Brain (organoid and tissue), 16 donors: ENCODE measurements at places on chromosomes 1 and 21. TPM values are rescaled to one million over a fixed set of nuclear protein-coding genes. Genes with fewer than 3 reads are reported as not detected.

The GNAT2 gene
- not detected for polyA plus RNA-seq

The DYNLT5 gene
- 0.17 TPM for polyA plus RNA-seq

GRCh38 chr1:184392067-184392466 is 5.2 kb downstream of the C1orf21 start:
- DNase-seq, result no peak

DNA sequence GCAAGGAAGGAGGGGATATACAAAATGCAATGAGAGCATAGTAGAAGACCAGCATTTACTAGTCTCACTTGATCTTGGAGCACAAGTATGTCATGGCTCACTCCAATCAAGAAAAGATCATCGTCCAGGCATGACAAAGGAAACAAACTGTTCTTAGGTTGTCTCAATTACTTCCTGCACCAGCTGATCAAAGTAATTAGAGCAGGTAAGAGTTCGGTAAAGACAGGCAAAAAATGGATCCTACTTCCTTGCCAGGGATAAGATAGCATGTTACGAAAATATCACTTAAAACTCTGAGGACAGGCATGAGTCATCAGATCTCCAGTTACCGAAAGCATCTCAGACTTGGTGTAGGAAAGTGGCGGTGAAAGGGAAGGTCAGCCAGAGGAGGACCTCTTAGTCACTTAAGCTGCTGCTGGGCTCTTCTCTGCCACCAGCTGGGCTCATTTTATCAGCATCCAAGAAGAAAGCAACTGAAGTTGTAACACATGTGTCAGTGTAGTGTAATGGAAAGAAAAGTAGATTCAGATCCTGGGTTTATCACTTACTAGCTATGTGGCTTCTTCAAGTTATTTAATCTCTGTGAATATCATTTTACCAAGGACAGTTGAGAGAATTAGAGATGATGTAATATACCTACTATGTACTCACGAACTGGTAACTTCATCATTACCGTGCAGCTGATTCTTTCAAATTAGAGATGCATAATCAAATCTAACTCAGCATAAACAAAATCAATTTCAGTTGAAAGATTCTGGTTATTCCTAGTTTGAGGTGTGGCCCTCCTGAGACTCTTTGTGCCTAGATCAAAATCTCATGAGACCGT is 46.8 kb downstream of the XCL1 start:
- DNase-seq, result no peak

- DNase-seq, result no peak
Observed at GRCh38 chr1:13830616-13831280, 130.8 kb downstream of the PRDM2 start.

DNA sequence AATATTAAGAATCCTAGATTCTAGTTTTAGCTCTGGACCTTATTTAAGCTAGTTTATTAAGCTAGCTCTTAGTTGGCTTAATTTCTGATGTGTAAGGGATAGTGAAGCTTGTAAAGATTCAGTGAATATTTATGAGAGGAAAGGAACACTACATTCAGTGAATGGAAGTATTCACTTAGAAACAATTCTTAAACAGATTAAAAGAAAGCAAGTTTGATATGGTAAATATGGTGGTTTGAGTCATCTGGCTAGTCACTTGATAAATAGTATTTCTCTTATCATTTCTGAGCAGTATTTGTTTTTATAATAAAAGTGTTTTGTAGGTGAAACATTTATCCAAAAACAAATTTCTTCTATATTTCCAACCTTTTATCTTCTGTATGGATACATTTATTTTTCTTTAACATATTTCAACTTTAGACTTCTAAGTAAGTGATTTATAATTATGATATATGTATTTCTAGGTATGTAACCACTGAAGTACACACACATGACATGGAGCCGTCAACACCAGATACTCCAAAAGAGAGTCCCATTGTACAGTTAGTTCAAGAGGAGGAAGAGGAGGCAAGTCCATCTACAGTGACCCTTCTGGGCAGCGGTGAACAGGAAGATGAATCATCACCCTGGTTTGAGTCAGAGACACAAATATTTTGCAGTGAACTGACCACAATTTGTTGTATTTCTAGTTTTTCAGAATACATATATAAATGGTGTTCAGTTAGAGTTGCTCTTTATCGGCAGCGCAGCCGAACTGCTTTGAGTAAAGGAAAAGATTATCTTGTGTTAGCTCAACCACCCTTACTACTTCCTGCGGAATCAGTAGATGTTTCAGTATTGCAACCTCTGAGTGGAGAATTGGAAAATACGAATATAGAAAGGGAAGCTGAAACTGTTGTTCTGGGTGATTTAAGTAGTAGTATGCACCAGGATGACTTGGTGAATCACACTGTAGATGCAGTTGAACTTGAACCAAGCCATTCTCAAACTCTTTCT is 55.6 kb downstream of the SUCO start:
- DNase-seq, result no peak

- no peak for DNase-seq
Observed at GRCh38 chr1:184970691-184971161, 3.6 kb downstream of the NIBAN1 start.

The GNPAT gene
- polyA plus RNA-seq, result 47.0 TPM

The ATP6V1G3 gene
- polyA plus RNA-seq, result not detected

- DNase-seq, result peak; percentile 39
Observed at GRCh38 chr21:26939601-26940111, 27.2 kb downstream of the ADAMTS5 start.

The CYP4A22 gene
- not detected for polyA plus RNA-seq

DNA sequence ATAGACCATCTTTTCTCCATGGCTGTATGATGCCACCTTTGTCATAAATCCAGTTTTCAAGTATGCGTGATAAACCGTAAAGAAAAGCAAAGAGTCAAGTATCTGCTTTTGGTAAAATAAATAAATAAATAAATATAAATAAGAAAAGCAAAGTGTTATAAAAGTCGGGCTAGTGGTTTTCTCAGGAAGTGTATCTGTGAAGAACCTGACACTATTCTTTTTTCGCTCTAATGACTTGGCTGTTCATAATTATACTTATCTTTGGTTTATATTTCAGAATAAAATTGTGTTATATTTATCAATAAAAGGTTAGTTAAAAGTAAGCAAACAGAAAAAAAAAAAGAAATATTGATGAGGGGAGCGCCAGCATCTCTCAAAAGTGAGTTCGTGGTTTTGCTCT is 594 bp upstream of the EXO5 start:
- no peak for DNase-seq

DNA sequence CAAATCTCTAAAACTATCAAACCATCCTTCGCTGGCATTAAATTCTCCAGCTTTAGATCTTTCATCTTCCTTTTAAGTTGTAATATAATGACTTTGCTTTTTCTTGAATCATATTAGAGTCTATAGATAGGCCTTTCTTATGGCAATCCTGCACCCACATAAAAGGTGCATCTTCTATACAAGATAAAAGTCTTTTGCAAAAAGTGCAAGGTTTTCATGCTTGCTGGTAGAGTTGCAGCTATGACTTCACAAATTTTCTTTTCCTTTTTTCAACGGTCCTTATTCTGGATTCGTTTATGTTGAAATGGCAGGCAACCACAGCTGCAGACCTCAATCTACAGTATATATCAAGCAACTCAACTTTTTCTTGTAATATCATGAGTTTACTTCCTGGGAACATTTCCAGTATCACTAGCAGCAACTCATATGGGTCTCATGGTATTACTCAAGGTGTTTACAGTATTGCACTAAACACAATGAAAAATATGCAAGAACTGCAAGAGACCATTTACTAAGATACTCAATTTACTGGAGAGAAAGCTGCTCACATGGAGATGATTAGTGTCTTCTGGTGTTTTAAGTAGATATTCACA is 22.1 kb downstream of the OMA1 start:
- no peak for DNase-seq

GRCh38 chr1:193115629-193116227 is 6.1 kb upstream of the CDC73 start:
- no peak for DNase-seq

The AMY1B gene
- polyA plus RNA-seq, result not detected

- no peak for DNase-seq
Observed at GRCh38 chr1:13451399-13451965, 41.2 kb downstream of the PRAMEF20 start.

- DNase-seq, result no peak
Observed at GRCh38 chr1:5564578-5565257, 427.5 kb downstream of the NPHP4 start.

DNA sequence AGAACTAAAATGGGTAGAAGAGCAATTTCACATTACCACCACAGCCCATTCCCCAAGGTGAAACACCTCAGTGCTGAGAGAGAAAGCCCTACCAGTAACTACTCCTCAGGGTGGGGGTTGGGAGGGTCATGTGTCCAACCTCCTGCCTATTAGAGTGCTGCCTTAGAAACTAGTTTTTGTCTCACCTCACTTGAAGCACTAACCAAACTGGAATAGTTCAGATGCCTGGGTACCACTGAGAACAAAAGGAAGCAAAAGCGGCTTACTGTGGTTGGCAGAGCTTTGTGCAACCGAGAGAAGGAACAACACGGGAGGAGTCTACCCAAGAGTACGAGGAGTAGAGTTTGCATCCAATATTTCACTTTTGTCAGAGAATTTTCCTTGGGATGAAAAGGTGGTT is 1207.5 kb upstream of the ADGRL2 start:
- DNase-seq, result no peak

The TMEM54 gene
- 51.4 TPM for polyA plus RNA-seq

- DNase-seq, result no peak
Observed at GRCh38 chr1:156097499-156098178, 15.4 kb upstream of the MEX3A start.

- no peak for DNase-seq
Observed at GRCh38 chr1:55309053-55309452, 93.9 kb upstream of the USP24 start.

- peak; percentile 21 for DNase-seq
Observed at GRCh38 chr1:36115200-36115669, 9.8 kb downstream of the COL8A2 start.

DNA sequence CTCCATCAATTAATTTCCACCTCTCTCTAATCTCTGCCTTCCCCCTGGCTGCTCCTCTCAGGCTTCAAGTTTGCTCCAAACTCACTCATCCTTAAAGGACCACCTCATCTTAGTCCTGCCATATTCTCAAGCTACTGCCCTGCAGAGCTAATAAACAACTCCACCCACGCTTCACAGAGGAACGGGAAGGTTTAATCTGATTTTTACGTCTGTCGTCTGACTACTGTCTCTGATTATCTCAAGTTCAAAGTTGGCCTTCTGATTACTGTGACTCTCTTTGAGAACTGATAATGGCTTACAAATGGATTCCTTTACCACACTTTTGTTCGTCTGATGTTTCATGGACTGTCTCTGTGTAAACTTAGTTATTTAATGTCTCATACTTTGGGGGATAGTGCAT is 7.6 kb upstream of the CPT2 start:
- no peak for DNase-seq

DNA sequence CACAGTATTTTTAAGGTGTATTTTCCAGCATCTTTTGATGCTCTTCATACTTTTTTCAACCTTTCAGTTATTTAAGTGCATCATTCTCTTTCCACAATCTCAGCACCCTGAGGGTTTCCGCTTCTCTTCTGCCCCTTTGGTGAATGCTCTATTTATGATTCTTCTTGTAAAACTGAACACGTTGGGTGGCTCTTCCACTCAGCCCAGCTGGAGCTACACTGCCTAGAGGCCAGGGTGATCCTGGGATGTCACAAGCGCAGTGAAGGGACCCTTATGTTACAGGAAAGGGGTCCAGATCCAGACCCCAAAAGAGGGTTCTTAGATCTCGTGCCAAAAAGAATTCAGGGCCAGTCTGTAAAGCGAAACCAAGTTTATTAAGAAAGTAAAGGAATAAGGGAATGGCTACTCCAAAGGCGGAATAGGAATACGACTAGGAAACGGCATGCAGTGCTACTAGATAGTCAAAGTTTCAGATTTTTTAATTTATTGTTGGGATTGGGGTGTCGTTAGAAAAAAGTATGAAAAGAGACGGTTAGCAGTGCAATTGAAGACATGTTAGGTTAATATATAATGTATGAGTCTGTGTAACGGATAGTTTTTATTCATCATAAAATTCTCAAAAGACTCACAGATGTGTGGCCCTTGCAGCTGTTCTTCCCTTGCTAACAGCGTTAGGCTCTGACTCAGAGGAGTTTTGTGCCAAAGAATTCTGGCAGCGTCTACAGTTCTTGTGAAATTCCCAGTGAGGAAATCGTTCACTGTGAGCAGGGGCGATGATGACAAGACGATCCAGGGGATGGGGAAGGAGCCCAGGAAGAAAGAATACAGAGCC is 14.4 kb upstream of the ERVH48-1 start:
- DNase-seq, result peak; percentile 92

GRCh38 chr1:200895443-200895789 is 716 bp downstream of the INAVA start:
- no peak for DNase-seq

DNA sequence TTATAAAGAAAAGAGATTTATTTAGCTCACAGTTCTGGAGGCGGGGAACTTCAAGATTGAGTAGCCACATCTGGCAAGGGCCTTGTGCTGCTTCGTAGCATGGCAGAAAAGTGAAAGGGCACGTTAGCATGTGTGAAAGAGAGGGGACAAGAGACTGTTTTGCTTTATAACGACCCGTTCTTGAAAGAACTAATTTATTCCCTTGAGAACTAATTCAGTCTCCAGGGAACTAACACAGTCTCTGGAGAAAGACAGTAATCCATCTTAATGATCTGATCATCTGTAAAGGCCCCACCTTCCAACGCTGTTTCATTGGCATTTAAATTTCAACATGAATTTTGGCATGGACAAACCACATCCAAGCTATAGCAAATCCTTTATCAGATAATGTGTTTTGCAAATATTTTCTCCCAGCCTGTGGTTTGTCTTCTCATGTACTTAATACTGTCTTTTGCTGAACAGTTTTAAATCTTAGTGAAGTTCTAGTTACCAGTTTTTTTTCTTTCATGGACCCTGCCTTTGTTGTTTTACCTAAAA is 26.1 kb downstream of the MTR start:
- no peak for DNase-seq

The A3GALT2 gene
- not detected for polyA plus RNA-seq

DNA sequence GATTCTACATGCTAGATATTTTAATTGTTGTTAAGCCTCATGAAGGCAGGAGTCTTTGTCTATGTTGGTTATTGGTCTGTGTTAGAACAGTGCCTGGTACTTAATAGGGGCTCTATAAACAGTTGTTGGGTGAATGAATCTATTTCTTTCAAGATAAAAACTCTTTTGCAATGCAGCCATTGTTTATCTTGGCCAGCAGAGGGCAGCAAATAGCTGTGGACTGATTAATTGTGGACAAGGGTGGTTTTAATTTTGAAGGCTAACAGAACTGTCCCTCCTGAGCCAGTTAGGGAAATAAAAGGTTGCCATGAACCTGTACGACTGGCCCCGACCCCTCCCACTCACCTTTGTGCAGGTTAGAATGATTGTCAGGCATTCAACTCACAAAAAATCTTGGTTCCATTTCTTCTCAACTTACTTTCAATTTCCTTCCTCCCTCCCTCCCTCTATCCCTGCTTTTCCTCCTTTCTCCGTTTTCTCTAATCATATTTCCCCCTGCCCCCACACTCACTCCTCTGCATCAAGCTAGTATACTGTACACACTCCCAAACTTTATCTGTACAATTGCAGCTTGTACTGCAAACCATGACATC is 66.3 kb upstream of the DIRAS3 start:
- peak; percentile 87 for DNase-seq

- DNase-seq, result no peak
Observed at GRCh38 chr1:202248861-202249260, 55.3 kb downstream of the LGR6 start.
